ENCODE measurements at places on chromosomes 11 and 22.

GRCh38 chr22:48695251-48695650 lies 1132.4 kb downstream of the BRD1 start:
- no peak for DNase-seq

GRCh38 chr22:48434156-48434867 lies 1393.4 kb downstream of the BRD1 start:
- no peak for DNase-seq

- no peak for DNase-seq
These were observed 26.9 kb downstream of the TEF start for GRCh38 chr22:41408665-41409064.

- DNase-seq = no peak
These were observed 135.1 kb downstream of the BCR start for GRCh38 chr22:23315341-23315917.

GRCh38 chr11:57323167-57323854 lies 1.4 kb downstream of the TNKS1BP1 start:
- DNase-seq = no peak

GRCh38 chr11:4186464-4187054 lies 92.0 kb downstream of the RRM1 start:
- DNase-seq = no peak

- no peak for DNase-seq
These were observed 138.4 kb downstream of the TTC17 start for GRCh38 chr11:43497144-43497543.

GRCh38 chr22:25235547-25236290 lies 16.3 kb downstream of the CRYBB2 start:
- DNase-seq = peak; percentile 54

- DNase-seq = no peak
These were observed 7.8 kb upstream of the MFNG start for GRCh38 chr22:37493979-37494378.

- no peak for DNase-seq
These were observed 3.8 kb downstream of the OR10S1 start for GRCh38 chr11:123973816-123974215.

GRCh38 chr11:12207384-12208150 lies 97.2 kb downstream of the MICAL2 start:
- no peak for DNase-seq

- DNase-seq = no peak
These were observed 1074.9 kb downstream of the FAM181B start for GRCh38 chr11:81658722-81659121.

DNA sequence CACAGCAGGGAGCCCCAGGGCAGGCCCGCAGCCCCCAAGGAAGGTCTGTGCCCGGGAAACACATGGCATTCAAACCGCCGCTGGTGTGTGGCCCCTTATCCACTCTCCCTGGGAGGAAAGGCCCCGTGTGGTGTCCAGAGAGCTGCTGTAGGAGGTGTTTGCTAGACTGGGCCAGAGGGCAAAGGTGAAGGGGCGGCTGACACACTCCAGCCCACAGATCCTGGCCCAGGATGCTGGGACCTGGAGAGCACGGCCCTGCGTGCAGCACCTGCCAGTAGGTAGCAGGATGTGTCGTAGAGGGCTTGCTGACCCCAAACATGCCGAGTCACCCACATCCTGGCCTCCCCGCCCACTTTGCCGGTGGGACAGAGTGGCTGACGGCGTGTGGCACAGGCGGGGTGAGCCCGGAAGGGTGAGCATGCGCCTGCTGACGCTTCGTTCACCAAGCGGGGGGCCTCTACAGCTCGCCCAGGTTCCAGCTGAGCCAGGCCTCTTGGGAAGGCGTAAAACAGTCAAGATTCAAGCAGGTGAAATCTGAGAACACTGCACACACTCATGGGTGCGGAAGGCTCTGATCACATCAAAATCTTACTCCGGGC lies 11.0 kb downstream of the OSBPL5 start:
- no peak for DNase-seq

DNA sequence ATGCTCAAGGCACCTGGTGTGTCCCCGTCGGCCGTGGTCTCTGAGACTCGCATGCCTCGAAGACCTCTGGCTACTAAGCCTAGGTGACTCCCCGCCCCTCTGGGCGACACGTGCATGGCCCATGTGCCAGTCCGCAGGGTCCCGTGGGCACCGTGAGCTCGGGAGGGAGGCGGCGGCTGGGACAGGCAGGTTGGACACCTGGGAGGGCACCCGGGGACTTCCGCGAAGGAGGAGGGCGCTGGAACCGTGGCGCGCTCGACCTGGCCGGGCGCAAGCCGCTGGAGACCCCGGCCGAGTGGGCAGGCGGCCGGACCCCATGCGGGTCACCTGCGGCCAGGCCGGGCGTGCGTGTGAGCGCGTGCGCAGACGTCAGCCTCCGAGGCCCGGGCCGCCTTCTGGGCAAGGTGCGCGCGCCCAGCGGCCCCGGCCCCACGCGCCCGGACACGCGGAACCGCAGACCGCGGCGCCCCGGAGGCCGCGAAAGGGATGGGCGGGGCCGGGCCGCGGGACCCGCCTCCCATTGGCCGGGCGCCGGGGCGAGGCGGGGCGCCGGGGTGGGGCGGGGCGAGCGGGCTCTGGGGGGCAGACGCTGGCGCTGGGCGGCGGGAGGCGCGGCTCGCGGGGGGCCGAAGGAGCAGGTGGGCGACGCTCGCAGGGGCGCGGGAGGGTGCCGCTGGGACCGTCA lies 579 bp upstream of the RASD2 start:
- no peak for DNase-seq

GRCh38 chr11:91078221-91078620 lies 855.4 kb upstream of the CHORDC1 start:
- DNase-seq = no peak

- DNase-seq = no peak
These were observed 1163.0 kb downstream of the FAM181B start for GRCh38 chr11:81570669-81571068.

DNA sequence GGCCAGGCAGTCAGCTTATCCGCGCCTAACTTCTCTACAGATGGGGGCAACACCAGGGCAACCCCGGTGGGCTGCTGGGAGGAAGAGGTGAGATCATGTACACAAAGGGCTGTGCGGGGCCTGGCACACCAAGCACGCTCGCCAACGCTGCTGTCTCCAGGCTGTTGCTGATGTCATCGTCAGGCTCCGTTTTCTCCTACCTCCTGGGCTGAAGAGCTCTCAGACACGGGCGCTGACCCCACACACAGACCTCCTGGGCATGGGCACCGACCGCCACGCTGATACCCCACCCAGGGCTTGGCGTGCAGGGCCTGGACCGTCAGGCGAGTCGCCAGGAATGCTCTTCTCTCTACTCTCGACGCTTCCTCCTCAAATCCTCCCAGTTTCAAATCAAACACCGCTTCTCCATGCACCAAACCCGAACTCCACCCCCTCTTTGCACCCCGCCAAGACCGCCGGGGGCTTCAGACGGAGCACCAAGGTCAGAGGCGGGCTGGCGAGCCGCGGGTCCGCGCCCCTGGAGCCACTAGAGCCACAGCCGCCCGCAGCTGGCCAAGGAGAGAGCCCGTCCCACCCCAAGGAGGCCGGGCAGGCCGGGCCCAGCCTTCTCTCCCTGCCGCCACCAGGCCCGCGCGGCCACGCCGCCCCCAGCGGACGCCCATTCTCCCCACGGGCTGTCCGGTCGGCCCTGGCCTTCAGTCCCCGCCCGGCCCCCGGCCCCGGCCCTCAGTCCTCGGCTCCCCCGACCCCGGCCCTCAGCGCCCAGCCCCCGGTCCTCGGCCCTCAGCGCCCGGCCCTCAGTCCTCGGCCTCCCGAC lies 772 bp downstream of the SBF1 start:
- no peak for DNase-seq

- peak; percentile 50 for DNase-seq
These were observed 26.9 kb downstream of the PICALM start for GRCh38 chr11:86041975-86042378.

GRCh38 chr22:27560781-27561180 lies 240.8 kb downstream of the MN1 start:
- no peak for DNase-seq

DNA sequence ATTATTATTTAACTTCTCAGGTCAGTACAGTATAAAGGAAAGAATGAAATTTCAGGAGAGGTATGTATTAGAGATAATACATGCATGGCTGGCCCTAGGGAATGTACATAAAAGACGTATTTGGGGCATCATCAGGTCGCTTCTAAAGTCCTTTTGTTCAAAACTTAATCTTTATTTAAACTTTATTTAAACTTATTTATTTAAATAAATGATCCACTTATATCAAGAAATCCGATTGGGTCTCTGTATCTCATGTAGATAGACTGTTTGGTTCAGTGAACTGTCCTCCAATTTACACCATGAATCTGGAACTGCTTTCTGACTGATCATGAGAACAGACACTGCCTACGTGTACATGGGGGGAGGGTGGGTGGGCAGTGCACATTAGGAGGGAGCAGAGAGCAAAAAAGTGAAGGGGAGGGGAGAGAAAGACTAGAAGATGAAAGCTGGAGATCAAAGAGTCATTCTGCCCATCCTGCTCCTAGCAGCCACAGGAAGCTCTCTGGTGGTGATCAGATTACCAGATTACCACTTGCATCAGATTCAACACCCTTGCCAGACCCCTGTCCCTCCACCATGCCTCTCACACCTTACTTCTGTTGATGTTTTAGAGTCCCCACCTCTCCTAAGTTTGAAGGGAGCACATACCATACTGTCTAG lies 92.1 kb upstream of the MTMR2 start:
- no peak for DNase-seq

DNA sequence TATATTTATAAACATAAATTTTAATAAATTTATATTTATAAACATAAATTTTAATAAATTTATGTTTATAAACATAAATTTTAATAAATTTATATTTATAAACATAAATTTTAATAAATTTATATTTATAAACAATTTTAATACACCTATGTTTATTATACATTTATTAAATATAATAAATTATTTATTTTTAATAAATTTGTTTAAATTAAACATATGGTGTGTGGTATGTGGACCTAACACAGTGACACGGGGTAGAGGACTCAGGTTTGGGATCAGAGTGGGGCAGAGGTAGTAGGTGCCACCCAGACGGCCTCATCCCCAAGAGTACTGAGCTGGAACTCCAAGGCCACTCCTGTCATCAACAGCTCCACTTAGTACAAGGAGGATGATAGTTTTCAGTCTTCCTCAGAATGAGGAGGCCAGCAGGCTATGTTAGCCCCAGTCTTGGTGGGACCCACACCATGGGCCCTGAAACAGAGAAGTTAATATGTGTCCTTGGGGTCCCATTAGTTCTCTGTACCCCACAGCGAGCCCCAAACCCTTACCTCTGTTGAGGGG lies 46.7 kb upstream of the BID start:
- DNase-seq = no peak

DNA sequence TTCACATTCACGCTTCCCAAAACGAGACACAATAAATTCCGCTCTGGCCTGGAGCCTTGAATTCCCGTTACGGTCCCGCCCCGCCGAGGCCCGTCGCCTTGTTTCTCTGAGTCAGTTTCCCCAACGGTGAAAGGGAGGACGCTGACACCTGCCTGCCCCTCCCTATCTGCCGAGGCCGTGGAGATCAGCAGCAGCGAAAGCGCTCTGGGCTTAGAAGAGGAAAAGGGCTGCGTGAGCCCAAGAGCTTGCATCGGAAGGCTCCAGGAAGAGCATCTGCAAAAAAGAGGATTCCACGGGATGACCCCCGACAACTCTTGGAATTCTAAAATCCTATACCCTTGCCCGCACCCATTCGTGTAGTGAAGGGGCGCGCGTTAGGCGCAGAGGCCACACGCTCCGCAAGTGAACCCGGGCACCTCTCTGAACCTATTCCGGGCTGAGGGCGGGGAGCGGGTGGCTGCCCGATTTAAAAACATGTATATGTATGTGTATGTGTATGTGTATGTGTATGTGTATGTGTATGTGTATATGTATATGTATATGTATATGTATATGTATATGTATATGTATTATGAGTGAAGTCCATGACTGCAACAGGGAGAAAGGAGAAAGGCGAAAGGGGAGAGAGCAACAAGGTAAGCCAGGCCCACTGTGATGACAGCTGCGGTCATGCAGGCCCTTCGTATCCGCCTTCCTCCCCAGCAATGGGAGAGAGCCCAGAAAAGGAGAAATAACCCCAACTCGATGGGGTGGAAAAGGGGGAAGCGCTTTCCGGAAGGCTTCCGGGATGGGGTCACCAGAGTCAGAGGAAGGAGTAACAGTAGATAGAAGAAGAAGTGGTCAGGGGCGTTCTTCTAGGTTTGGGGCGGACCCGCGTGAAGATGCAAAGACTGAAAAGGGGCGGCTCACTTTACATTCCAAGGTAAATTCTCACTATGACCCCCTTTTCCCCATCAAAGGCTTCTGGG lies 948 bp upstream of the MRTFA start:
- DNase-seq = no peak

DNA sequence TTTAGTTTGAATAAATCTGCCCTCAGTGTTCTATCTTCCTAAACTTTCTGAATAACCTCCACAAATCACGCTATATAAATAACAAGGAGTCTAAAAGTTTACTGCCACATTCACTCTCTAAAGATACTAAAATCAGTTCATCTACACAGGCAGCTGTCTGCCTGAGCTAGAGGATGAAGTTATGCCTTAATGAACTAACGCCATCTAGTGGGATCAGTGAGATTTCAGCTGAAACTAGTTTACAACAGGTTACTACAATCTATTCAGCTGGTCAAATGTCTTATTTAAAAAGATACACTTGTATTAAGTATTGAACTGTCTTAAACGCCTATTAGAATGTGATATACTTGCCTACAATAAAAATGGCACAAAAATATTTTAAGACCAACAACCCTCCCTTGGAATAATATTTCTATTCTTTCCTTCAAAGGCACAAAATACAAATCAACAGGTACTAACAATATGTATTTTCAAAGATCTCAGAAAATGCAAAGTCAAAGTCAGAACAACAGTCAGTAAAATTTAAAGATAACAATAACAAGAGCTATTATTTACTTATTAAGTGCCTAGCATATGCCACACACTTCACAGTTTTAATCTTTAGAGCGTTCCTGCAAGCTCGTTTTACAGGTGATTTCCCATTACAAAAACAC lies 84.1 kb downstream of the LARGE2 start:
- peak; percentile 71 for DNase-seq

- DNase-seq = no peak
These were observed 96.0 kb upstream of the ARHGAP20 start for GRCh38 chr11:110808248-110808647.

- no peak for DNase-seq
These were observed 49.7 kb upstream of the SHISAL1 start for GRCh38 chr22:44362249-44363012.

GRCh38 chr11:126405906-126406305 lies 50.4 kb downstream of the ST3GAL4 start:
- DNase-seq = peak; percentile 19

- DNase-seq = no peak
These were observed 328.8 kb downstream of the TBC1D22A start for GRCh38 chr22:47091246-47091651.

- no peak for DNase-seq
These were observed 31.3 kb upstream of the MMP13 start for GRCh38 chr11:102986815-102987214.

GRCh38 chr11:69115586-69116560 lies 39.9 kb upstream of the SMIM38 start:
- no peak for DNase-seq

DNA sequence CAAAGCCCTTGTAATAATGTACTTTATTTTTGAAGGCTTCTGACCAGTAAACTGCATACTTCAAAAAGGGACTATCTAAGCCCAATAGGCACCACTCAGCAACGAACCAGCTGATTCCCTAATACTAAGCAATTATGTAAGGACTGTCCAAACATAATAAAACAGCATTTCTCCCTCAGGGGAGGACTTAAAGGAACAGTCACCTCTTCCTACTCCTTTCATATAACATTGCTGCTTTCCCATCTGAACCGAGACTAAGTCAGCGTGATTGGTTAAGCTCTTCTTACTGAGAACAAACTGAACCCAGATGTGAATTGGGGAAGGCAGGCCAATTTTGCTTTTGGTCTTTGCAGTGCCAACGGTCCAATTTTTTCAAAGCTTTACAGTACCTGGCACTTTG lies 420.0 kb downstream of the METTL15 start:
- DNase-seq = no peak

Measured in DMS153 (cell line).